Iris pigment epithelial cell (primary cell): ENCODE measurements at places on chromosomes 11 and 22.

DNA sequence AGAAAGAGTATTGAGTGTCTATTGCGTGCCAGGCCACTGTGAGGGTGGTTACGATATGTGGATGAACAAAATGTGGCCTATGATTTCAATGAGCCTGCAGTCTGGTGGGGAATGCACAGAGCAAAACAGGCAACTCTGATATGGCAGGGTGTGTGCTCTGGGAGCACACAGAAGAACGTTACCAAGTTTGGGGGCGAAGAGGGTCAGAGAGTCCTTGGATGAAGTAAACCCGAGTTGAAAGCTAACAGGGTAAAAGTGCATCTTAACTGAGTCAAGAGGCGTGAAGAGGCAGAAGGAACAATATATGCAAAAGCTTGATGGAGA is 258 bp downstream of the CFAP68 start:
- no peak for DNase-seq

DNA sequence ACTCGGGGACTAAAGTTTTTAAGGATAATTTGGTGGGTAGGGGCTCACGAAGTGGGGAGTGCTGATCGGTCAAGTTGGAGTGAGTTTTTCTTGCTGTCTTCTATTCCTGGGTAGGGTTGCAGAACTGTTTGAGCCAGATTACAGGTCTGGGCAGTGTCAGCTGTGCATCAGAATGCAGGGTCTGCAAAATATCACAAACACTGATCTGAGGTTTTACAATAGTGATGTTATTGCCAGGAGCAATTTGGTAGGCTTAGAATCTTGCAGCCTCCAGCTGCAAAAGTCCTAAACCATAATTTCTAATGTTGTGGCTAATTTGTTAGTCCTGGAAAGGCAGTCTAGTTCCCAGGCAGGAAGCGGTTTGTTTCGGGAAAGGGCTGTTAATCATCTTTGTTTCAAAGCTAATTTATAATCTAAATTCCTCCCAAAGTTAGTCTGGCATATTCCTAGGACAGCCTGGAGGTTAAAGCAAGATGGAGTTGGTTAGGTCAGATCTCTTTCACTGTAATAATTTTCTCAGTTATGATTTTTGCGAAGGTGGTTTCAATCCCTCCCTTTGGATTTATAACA is 39.7 kb upstream of the CALCA start:
- no peak for DNase-seq

DNA sequence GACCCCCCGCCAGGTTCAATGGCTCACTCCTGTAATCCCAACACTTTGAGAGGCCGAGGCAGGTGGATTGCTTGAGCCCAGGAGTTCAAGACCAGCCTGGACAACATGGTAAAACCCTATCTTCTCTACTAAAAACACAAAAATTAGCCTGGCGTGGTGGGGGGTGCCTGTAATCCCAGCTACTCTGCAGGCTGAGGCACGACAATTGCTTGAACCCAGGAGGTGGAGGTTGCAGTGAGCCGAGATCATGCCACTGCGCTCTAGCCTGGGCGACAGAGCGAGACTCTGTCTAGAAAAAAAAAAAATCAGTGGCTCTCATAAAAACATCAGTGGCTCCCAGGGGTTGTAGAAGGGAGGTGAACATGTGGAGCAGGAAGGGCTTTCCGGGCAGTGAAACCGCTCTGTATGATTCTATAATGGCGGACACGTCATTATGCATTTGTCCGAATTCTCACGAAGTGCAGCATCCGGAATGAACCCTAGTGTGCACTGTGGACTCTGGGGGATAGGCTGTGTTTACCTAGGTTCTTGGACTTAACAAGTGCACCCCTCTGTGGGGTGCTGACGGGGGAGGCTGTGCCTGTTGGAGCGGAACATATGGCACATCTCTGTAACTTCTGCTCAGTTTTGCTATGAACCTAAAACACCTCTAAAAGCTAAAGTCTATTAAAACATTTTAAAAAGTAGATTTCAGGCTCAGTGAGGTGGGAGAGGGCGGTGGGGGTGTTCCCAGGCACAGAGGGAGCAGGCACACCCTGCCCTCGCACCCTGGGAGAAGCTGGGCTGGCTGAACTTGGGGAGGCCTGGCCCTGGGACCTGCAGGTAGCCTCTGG is 49.1 kb upstream of the SEPTIN5 start:
- DNase-seq, result no peak

DNA sequence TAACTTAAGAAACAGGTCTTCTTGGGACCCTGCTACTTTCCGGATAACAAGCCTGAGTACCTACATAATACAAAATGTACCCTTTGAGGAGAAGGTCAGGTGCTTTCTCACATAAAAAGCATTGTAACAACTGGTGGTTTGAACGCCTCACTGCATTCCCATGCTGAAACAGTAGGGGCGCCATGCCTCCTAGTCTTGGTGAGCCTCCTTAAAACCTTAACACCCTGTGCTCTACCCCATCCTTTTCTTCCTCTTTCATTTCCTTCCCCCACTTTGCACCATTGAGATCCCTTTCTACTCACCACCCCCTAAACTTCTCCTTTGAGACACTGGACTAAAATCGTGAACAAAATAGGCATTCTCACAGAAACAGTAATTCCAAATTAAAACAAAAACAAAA is 729.3 kb downstream of the NTM start:
- no peak for DNase-seq

DNA sequence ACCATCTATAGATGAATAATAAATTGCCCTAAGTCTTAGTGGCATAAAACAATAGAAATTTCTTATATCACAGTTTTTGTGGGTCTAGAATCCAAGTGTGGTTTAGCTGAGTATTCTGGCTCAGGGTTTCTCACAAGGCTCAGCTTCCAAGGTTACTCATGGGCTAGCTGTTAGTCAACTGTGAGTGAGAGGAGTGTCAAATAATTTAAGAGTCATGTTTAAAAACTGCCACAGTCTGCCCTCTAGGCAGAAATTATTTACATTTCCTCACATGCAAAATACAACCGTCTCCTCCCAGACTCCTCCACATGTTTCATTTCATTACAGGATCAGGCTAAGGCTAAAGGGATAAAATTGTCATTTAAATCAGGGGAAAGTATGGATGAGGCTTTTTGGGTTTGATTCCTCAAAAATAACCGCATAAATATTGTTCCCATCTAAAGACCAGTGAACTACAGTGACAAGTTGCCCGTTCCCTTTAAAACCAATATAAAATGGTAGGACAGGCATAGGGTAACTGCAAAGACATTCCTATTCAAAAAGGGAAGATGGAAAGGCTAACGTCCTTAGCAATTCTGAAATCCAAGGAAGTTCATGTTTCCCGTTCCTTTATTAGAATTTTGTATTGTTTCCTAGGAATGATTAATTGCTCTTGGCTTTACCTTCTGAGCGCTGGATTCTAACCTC is 324.3 kb downstream of the DYNC2H1 start:
- peak; percentile 92 for DNase-seq

DNA sequence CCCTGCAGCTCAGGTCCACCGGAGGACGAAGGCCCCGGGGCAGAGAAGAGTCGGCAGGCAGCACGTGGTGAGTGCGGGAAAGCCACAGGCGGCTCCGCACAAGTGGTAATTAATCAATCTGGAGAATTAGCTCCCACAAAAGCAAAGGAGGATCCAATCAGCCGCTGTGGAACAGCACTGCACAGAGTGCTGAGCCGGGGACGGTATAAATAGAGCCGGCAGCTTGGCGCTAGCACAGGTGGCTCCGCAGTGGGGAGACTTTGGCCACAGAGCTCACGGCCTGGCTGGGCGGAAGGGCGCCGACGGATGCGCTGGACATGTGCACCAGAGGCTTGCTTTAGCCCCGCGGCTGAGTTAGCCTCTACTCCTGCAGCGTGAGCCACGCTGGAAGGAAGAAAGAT is 48.9 kb downstream of the IGSF9B start:
- DNase-seq, result no peak

- no peak for DNase-seq
Observed at GRCh38 chr11:108734956-108735559, 70.2 kb downstream of the DDX10 start.

GRCh38 chr11:61718621-61719302 is 33.7 kb upstream of the MYRF start:
- peak; percentile 66 for DNase-seq

GRCh38 chr11:60700689-60701468 is 1.5 kb downstream of the MS4A8 start:
- peak; percentile 2 for DNase-seq

- DNase-seq, result peak; percentile 11
Observed at GRCh38 chr22:33209930-33210784, 152.0 kb upstream of the SYN3 start.

DNA sequence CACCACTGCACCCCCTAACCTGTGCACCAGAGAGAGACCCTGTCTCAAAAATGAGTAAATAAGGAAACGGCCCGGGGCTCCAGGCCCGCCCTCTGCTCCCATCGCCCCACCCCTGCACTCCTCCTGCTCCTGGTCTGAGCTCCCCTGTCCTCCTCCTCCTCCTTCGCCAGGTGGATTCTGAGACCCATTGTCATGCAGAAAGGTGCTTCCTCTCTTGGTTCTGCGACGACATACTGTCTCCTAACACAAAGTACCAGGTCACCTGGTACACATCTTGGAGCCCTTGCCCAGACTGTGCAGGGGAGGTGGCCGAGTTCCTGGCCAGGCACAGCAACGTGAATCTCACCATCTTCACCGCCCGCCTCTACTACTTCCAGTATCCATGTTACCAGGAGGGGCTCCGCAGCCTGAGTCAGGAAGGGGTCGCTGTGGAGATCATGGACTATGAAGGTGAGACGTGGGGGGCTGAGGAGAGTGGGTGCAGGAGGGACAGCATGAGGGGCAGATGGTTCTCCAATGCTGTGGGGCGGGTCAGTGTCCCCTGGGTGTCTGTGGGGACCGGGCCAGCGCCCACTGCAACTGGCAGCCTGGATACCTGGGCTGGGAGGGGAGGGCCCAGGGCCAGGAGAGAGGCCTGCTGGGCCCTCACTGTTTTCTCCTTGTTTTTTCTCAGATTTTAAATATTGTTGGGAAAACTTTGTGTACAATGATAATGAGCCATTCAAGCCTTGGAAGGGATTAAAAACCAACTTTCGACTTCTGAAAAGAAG is 3.1 kb upstream of the APOBEC3D start:
- no peak for DNase-seq

GRCh38 chr22:19579880-19580279 is 55.7 kb upstream of the CLDN5 start:
- DNase-seq, result no peak

GRCh38 chr11:116454951-116455350 is 317.8 kb downstream of the BUD13 start:
- no peak for DNase-seq

DNA sequence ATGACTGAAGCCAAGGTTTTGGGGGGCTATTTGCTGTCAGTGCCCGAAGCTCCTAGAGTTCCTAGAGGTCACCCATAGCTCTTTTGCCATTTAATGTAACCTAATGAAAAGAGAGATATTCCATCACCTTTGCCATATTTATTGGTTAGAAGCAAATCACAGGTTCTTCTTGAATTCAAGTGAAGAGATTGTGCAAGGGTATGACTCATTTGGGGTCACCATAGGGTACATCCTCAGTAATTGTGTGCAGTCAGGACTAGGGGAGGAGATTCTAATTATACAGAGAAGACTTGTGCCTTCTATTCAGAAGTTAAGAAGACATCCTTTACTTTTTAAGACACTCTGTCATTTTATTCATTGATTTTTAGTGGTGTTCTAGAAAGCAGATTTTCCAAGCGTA is 6.9 kb upstream of the PRAME start:
- peak; percentile 79 for DNase-seq

DNA sequence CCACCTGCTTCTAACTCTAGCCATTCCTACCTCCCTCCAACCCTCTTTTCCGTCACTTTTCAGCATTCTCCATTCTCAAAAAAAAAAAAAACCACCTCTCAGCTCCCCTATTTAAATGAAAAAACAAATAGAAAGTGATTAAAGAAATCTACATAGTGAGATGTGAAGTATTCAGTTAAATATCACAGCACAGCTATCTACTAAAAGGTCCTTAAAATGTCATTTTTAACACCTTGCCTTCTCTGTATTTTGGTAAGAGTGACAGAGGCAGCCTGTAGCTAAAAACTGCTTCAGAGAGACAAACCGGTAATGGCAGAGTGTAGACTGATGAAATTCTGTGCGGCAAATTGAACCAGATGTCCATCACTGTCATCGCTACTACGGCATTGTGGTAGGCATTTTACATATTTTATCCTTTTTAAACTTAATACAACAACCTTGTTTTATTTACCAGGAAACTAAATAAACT is 346 bp upstream of the ALG9 start:
- DNase-seq, result no peak

- no peak for DNase-seq
Observed at GRCh38 chr11:73335204-73335923, 27.3 kb downstream of the ARHGEF17 start.

DNA sequence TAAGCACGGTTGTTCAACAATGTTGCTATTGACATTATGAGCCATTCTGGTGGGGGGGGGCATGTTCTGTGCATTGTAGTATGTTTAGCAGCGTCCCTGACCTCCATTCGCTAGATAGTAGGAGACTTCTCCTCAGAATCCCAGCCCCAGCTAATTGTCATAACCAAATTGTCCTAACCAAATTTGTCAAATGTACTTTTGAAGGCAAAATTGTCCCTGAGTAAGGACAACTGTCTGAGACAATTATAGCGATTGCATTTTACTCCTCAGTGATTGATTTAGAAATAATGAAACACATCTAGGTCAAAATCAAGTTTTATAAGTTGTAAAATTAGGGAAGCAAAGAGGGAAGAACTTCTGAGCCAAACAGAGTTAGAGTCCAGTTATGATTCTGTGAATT is 541.8 kb upstream of the CHORDC1 start:
- DNase-seq, result no peak

DNA sequence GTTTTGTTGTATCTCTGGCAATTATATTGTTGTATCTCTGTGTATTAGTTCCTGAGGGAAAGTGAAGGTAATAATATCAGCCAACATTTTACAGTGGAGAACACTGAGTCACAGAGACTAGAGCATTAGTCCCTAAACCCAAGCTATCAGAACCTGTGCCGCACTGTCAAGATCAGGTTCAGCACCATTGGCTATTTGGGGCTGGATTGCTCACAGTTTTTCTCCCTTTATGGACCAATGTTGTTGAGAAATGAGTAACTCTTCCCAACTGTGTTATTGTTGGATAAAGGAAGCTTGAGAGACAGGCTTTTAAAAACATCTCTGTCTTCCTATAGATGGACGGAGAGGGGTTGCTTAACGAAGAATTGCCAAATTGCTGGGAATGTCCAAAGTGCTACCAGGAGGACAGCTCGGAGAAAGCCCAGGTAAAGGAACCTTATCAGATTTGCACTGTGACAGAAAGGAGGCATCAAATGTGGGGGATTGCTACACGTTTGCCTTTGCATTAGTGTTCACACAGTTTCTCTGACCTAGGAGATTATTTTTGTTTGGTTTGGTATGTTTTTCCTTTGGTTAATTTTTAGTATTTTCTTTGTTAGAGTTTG is 18.2 kb upstream of the GRK2 start:
- no peak for DNase-seq

GRCh38 chr11:77249427-77249826 is 52.1 kb downstream of the GDPD4 start:
- DNase-seq, result peak; percentile 59

GRCh38 chr11:5123802-5124521 is 14.2 kb downstream of the OR52A5 start:
- peak; percentile 73 for DNase-seq

- peak; percentile 34 for DNase-seq
Observed at GRCh38 chr22:17119481-17120202, 1.5 kb downstream of the TMEM121B start.
